ENCODE measurements at places on chromosomes 13 and 19.

- DNase-seq, result no peak
These were observed 19.1 kb downstream of the PGLS start for GRCh38 chr19:17530586-17530985.

- DNase-seq, result no peak
These were observed 172.8 kb downstream of the NHLRC3 start for GRCh38 chr13:39210961-39211534.

DNA sequence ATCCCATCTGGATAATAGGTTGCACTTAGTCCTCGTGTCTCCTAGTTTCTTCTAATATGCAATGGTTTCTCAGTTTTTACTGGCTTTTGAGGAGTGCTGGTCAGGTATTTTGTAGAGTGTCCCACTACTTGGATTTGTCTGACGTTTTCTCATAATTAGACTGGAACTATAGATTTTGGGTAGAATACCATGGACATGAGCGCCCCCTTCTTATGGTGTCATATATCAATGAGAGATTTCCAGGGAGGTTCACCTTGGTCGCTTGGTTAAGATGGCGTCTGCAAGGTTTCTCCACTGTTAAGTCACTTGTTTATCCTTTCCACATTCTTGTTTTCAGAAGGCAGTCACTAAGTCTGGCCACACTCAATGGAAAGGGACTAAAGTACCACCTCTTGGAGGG, 6.7 kb downstream of the SOHLH2 start:
- no peak for DNase-seq

GRCh38 chr19:38434549-38435051, 1.1 kb downstream of the RYR1 start:
- DNase-seq, result no peak

DNA sequence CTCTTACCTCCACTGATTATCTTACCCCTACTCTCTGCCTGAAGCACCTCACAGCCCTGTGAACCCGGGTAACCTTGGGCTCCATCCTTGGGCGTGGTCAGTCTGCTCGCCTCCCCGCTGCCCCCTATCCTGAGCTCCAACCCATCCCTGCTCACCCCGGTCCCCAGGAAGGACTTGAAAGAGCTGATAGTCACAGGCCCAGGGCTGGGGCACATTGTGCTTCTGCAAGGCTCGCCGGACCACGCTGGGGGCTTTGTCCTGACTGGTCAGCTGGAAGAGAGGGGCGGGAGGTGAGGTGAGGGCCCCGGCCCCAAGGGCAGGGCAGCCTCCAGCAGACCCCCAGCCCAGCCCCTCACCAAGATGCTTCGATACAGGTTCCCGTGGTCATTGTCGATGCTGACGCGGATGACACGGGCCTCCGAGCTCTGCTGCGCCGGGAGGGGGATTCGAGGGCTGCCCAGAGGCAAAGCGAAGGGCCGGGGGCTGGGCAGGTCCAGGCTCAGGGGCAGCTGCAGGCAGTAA, 13.0 kb upstream of the EPOR start:
- DNase-seq, result no peak

DNA sequence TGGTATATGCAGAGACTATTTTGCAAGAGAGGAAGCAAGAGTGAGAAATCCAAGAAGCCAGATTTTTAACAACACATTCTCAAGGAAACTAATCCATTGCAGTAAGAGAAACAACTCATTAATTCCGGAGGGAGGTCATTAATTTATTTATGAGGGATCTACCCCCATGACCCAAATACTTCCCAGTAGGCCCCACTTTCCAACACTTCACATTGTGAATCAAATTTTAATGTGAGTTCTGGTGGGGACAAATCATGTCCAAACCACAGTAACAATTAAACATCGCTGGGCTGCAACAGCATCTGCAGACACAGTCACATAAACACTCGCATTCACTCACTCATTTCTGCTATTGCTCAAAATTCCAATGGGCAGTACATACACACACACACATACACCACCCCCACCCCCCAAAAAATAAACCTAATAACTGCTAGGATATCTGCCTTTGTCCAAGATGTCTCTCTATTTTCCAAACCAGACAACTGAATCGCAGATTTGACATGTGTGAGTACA, 1483.7 kb downstream of the PCDH9 start:
- no peak for DNase-seq

DNA sequence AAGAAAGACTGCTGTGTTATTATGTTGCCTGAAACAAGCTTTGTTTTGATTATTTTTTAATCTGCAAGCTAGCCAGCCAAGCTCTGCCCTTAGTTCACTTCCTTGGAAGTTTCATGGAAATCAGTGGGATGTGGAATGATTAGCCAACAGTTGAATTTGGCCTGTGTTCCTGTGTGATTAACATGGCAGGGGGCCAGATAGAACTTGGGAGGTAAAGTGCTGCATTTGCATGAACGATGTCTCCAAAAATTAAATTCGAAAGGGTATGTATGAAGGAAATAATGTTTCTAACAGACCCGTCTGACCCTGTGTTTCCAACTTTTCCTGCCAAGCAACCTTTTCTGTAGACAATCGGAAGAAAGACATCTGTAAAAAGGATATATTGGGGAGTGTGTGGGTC, 32.2 kb downstream of the UFM1 start:
- DNase-seq, result no peak

- no peak for DNase-seq
These were observed 36.4 kb downstream of the RNF6 start for GRCh38 chr13:26185720-26186117.

- no peak for DNase-seq
These were observed 384.5 kb downstream of the IRS2 start for GRCh38 chr13:109401891-109402290.

- DNase-seq, result no peak
These were observed 3.8 kb upstream of the MUC16 start for GRCh38 chr19:9013988-9014387.

DNA sequence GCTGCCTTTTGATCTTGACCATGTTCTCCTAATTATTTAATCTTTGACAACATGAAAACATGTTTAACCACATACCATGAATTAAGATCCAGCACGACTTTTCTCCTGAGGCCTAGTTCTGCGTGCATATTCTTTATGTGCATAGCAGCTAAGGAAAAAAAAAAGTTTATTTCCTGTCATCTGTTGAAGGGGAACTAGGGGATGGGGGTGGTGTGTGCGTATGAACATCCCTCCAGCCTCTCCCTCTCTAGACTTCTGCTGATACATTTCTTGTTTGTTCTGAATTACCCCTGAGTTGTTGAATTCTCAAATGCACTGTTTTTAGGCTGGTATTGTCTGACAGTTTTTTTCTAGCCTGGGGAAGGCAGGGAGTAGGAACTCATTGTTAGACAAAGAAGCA, 543.3 kb downstream of the FGF9 start:
- no peak for DNase-seq

- DNase-seq, result no peak
These were observed 298.8 kb downstream of the LMO7 start for GRCh38 chr13:75934889-75935288.

DNA sequence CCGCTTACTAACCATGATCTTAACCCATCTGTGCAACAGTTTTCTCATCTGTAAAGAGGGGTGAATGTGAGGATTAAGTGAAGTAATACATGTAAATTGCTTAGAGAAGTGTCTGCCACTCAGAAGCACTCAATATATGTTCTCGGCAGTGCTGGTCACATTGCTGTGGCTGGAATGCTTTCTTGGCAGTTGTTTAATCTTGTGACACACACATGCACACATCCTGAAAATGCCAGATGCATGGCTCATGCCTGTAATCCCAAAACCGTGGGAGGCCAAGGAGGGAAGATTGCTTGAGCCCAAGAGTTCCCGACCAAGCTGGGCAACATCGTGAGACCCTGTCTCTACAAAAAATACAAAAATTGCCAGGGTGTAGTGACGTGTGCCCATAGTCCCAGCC, 4.9 kb upstream of the DMKN start:
- no peak for DNase-seq

GRCh38 chr13:19772306-19772705, 10.4 kb downstream of the PSPC1 start:
- DNase-seq, result no peak

DNA sequence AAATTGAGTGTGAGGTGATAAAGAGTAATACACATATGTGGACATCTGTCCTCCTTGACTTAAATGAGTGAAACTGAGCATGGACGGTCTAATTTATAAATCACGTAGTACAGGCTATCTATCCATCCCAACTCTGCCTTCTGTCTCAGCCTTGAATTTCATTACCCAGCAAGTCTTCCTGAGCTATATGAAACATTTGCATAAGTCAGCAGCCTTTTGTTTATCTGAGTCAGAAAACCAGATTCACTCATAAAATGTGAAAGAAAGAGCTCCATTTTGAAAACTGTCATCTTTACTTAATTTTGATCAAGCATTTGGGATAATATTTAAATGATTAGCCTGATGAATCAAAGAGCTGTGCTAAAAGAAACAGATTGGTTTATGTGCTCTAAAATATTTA, 197.9 kb downstream of the LHFPL6 start:
- DNase-seq, result no peak

- DNase-seq, result peak; percentile 33
These were observed 52.0 kb upstream of the ARGLU1 start for GRCh38 chr13:106619688-106620555.

DNA sequence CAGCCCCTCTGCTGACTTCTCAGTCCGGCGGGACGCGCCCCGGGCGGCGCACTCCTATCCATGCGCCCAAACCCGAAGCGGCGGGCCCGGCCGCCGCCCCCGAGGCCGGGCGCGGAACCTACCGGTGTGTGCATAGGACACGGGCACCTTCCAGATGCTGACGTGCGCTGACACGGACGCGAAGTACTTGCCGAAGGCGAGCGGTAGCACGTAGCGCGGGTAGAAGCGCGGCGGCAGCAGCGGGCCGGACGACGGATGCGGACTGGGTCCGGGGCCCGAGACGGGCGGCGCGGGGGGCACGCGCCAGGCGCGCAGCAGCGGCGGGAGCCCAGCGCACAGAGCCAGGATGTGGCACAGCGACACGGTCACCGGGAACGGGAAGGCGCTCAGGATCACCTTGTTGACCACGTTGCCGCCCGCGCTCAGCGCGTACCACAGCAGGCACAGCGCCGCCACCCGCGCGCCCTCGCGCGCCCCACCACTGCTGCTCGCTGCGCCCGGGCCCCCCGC, 338 bp downstream of the SLC35E1 start:
- no peak for DNase-seq

DNA sequence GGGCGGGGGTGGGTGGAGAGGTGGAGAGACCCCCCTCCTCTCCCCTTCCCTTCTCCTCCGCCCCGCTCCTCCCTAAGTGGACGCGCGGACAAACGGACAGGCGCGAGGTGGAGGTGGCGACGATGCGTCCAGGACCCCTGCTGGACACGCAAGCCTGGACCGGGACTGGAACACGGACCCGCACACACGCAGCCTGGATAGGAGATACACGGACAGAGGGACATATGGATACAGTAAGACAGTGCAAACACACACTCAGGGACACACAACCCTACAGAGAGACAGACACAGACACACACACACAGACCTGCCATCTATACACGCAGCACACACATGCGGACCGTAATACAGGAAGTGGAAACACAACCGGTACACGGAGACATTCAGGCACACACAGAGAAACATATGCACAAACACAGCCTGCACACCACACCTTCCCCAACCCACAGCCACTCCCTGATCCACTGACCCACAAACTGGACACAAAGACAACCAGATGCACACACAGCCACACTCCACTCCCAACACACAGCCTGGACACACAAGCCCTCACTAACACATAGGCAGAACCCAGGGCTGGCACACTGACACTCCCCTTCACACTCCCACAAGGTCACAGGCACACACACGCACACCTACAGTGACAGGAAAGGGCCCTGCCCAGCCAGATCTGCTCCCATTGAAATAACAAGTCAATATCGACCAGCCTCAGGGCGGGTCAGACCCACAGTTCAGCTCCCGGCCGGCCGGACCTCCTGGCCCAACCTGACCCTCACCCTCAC, 696 bp upstream of the ERFL start:
- DNase-seq, result no peak

- no peak for DNase-seq
These were observed 287 bp upstream of the ZSCAN22 start for GRCh38 chr19:58326501-58326913.

DNA sequence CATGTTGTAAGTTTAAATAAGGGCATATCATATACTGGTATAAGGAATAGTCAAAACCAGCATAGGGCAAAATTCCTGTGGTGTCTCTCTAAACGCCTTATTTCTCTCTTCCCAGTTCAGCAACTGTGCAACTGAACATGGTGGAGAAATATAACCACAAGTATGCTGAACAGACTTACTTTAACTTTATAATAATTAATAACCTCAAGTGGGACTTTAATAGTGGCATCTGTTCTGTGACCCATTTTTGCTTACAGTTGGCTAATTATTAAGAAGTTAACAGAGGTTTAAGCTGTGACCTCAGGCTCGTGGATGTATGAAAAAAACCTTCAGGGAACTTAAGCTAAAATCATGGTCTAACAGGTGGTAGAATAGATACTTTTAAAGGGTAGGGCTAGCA, 54.3 kb downstream of the MICU2 start:
- no peak for DNase-seq
